ENCODE measurements at places on chromosomes 2 and 18.

- no peak for DNase-seq
Measured at GRCh38 chr2:241191081-241191480, 2.6 kb downstream of the ANO7 start.

GRCh38 chr18:54020156-54020745 lies 204.2 kb downstream of the MBD2 start:
- no peak for DNase-seq

GRCh38 chr2:16632598-16632997 lies 33.0 kb downstream of the CYRIA start:
- no peak for DNase-seq

GRCh38 chr2:221134718-221135117 lies 437.4 kb downstream of the EPHA4 start:
- no peak for DNase-seq

GRCh38 chr2:30385327-30385726 lies 61.7 kb upstream of the LCLAT1 start:
- no peak for DNase-seq

DNA sequence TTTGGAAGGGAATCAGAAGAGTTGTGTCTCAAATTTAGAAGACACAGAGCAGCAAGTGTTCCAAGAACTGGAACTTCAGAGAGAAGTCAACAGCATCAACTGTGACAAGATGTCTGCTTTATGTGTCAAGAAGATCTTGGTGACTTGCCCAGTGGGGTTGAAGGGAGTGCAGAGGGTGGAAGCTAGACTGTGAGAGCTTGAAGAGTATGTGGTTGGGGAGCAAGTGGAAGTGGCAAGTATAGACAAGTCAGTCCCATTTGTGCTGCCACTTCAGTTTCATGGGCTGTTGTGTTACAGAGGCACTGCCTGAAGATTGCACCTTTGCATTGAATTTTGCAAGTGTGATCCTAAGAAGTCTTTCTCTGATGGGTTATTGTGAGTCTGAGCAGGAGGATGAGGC lies 68.7 kb upstream of the MC2R start:
- no peak for DNase-seq

DNA sequence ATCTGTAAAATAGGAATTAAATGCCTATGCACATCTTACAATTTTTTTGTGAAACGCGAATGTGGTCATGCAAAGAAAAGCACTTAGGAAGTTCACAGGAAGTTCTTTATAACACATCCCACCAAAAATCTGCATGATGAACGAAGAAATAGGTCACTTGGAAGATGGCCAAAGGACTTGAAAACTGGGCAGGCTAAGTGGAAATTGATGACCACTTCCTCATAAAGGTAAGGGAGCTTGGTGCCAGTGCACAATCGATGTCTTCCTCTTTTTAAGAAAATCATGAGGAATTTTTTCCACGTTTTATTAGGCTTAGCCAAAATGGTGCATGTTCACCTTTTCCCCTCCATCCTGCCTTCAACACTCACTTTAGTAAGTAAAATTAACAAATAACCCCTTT lies 8.2 kb upstream of the NT5C1B start:
- DNase-seq: no peak

- no peak for DNase-seq
Measured at GRCh38 chr2:9657083-9657482, 26.3 kb upstream of the YWHAQ start.

GRCh38 chr2:233245406-233245805 lies 6.1 kb upstream of the ATG16L1 start:
- no peak for DNase-seq

GRCh38 chr18:39780774-39781173 lies 2174.3 kb upstream of the PIK3C3 start:
- DNase-seq: no peak
